ENCODE measurements at places on chromosomes 11 and 22.

DNA sequence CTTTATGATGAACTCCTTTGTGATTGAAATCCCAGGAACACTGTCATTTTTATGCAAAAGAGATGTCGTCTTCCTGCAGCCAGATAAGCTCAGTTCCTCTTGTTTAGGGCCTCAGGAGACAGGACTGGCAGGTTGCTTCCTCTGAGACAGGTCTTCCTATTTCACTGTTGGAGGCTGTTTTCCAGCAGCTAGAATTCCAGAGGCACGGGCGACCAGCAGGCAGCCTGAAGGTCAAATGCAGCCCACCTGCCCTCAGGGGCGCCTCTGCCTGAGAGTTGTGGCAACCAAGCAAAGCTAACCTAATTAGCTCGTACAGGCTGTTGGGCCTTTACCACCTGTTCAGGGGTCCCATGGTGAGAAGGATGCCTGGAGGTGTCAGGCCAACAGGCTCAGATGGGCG is 22.3 kb downstream of the SLC6A5 start:
- no peak for DNase-seq

- no peak for DNase-seq
Observed at GRCh38 chr11:26583550-26583949, 11.5 kb upstream of the MUC15 start.

DNA sequence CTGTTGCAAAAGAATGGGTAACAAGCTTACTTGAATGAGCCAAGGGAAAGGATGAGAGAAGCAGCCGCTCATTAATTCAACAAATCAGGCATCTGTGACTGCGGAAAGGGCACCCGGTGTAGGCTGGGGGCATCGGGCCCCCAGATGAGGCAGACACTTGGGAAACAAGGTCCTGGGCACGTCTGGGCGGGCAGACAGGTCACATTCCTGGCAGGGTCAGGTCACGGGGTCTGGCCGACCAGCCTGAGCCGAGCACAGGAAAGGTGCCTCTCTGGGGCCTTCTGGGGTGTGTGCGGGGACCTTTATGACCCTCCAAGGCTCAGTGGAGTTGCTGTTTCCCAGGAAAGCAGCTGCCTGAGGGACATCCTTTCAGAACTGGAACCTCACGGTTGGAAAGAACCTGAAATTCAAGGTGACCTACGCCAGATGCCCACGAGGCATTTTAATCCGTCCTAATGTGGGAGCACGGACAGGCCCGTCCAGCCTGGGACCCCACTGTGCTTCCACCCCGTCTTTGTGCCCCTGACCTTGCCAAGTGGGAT is 57.1 kb downstream of the ST14 start:
- DNase-seq, result no peak

GRCh38 chr22:46090631-46091201 is 59.6 kb upstream of the PPARA start:
- no peak for DNase-seq

- DNase-seq, result peak; percentile 89
Observed at GRCh38 chr22:19629720-19630419, 84.4 kb upstream of the SEPTIN5 start.

DNA sequence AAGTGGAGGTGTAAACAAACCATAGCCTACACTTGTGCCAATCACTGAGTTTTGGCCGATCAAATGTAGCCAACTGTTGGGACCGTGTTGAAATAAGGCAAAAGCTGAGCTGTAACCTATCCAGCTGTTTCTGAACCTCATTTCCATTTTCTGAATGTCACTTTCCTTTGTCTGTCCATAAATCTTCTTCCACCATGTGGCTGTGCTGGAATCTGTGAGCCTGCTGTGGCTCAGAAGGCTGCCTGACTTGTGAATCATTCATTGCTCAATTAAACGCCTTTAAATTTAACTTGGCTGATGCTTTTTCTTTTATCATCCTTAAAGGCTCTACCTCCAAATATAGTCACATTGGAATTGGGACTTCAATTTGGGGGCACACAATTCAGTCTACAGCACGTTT is 203.1 kb upstream of the MPPED2 start:
- DNase-seq, result no peak

- DNase-seq, result no peak
Observed at GRCh38 chr11:18778468-18778867, 13.1 kb downstream of the PTPN5 start.

DNA sequence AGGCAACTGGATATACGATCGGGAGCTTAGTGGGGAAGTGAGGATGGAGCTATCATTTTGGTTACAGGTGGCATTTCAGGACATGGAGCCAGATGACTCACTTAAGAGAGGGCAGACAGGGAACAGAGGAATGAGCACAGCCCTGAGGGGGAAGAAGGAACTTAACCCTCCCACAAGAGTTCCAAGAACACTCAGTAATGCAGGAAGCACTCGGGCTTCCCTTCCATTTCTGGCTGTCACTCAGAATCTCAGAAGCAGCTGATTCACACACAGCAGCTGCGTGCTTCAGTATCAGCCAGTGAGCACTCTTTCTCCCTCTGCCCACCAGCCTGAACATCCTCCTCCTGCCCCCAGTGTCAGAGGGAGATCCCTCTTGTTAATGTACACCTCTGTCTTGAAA is 34.8 kb downstream of the EFCAB6 start:
- DNase-seq, result no peak

- DNase-seq, result no peak
Observed at GRCh38 chr11:124602193-124602592, 9.0 kb upstream of the PANX3 start.

DNA sequence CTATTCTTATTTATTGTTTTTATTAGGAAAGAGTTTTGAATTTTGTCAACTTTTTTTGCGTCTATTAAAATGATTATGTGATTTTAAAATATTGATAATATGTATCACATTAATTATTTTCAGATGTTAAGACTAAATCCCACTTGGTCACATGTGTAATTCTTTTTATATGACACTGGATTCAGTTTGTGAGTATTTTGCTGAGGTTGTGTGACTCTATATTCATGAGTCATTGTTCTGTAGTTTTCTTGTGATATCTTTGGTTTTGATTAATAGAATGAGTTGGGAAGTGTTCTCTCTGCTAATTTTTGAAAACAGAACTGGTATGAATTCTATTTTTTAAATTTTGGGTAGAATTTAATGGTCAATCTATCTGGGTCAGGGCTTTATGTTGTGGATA is 317.9 kb downstream of the ETS1 start:
- DNase-seq, result no peak

DNA sequence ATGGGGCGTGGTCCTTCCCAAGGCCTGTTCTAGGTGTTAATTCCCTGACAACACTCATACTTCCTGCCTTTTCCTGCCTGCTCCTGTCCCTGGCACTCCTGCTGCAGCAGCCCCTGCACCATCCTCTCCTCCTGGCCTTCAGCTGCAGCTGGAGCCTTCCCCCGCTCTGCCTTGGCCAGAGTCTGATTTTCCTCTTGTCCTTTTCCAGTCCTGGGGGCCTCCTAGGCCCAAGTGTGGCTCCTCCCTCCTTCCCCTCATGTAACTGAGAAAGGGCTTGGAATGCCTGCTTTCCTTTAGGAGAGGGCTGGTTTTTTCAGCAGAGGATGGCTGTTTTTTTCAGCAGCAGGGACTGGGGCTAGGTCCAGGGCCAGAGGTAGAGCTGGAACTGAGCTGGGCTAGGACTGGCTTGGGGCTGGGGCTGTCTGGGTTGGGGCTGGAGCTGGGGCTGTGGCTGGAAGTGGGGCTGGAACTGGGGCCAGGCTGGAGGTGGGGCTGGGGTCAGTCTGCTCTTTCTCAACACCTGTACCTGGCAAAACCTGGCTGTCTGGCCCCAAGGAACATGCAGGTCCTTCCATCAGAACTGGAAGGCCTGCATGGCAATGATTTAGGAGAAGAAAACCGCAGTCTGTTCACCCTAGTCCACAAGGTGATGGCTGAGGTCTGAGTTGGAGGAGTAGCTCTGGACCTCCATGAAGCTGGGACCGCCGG is 23.6 kb downstream of the ZC3H7B start:
- DNase-seq, result no peak

DNA sequence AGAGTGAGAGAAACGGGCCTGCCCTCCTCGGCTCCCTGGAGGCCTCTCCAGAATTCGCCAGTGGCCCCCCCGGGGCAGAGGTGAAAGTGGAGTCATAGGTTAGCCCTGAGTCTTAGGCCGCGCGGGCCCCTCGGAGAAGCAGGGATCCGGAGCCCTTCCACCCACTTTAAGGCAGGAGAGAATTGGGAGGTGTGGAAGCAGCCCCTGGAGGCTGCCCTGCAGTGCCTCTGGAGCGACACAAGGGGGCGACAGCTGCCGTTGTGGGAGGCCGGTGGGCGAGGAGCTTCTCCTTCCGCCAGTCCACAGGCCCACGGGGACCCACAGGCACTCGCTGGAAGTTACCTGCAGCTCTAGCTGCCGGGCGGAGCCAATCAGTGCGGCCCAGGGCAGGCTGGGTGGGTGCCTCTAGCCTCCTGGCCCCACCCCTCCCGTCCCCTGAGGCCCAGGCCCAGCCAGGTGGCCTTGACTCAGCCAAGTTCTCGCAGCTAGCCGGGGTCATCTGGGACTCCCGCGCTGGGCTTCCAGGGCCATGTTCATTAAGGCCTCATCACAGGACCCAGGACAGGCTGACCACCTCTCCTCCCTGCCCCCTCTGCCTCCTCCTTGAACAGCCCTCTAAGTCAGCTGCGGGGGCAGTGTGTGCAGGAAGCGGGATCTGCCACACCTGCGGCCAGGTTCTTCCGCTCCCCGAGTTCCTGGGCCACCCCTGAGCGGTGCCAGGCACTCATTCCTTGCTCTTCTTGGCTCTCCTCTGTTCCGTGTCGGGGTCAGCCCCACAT is 5.0 kb downstream of the DGKZ start:
- no peak for DNase-seq

DNA sequence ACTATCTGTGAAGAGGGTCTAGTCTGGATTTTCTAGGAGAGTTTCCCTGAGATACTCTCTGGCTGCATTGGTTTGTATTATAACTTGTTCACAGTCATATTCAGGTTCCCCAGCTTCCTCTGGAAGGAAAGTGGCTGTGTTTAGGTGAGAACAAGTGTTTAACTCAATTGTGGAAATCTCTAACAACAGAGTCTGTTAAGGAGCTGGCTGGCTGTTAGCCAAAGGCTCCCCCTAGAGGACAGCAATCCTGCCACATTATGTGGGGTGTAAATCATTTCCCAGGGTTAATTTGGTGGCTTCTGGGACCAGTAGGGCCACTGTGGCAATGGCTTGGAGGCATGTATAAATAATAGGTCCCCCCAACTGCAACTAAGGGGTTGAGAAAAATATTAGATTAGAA is 18.4 kb downstream of the MS4A6E start:
- DNase-seq, result peak; percentile 24

DNA sequence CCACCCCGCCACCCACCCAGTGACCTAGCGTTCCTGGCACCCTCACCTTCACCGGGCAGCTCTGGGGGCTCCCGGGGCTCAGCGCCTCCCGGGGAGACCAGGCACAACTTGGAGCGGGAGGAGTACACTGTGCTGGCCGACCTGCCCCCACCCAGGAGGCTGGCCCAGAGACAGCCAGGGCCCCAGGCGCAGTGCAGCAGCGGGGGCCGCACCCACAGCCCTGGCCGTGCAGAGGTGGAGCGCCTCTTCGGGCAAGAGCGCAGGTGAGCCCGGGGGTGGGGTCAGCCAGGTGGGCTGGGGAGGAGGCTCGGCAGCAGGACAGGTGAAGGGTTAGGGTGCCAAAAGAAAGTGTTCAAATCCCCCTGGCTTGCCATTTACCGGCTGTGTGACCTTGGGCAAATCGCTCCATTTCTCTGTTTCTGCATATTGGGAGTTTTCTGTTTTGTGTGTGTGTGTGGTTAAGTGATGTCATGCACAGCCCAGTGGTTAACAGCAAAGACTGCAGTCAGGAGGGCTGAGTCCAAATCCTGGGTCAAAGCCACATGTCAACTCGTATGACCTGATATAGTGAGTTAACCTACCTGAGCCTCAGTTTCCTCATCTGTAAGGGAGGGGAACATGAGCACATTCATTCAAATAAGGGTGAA is 29.5 kb downstream of the TRIOBP start:
- no peak for DNase-seq

DNA sequence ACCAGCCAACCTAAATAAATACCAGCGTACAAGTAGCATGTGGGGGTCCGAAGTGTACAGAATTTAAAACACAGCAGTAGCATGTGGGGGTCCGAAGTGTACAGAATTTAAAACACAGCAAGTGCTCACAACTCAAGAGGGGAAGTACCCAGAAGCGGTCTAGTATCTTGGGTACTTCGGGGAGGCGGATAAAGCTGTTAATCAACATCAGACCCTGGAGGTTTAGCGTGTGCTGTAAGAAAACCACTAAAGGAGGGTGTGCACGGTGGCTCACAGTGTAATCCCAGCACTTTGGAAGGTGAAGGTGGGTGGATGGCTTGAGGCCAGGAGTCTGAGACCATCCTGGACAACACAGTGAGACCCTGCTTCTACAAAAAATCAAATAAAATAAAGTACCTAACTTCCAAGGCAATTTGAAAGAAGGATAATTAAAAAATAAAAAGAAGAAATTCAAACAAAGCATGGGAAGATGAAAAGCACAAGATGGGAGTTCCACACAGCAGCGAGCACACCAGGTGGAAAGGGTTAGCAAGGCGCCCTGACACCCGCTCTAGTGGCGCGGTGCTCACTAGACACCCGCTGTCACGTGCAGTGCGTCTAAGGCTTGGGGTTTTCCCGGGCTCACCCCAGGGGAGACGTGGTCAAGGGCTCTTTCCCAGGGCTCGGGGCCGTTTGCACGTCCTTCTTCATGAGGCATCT is 35.0 kb upstream of the MOB2 start:
- no peak for DNase-seq

DNA sequence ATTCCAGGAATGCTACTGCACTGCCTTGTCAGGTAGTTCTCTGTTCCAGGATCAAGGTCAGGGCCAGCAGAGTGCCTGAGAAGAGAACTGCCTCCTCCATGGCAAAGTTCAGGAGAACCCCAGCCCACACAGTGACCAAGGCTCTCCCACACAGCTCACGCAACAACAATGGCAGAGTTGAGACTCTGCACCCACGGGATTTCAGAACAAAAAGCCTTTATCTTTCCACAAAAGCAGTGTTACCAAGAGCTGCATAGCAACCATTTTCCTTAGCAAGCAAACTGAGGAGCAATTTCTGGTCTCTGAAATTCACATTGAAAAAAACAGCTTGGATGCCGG is 11.1 kb downstream of the PLAAT3 start:
- DNase-seq, result no peak

- peak; percentile 53 for DNase-seq
Observed at GRCh38 chr11:65355776-65356393, 1.3 kb downstream of the TIGD3 start.

- DNase-seq, result no peak
Observed at GRCh38 chr11:34395916-34396550, 38.2 kb upstream of the ABTB2 start.
